T-helper 1 cell (primary cell): ENCODE measurements at places on chromosomes 13 and 19.

DNA sequence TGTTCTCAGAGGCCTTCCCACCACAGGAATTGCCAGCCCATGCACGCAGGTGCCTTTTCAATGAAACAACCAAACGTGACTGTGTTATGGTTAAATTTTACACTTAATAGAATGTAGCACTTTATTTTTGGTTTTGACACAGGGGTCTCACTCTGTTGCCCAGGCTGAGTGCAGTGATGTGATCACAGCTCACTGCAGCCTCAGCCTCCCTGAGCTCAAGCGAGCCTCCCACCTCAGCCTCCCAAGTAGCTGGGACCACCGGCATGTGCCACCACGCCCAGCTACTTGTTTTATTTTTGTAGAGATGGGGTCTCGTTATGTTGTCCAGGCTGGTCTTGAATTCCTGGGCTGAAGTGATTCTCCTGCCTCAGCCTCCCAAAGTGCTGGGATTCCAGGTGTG is 7.2 kb downstream of the ATP8B3 start:
- DNase-seq: no peak

- DNase-seq: no peak
Observed at GRCh38 chr13:41137241-41137640, 4.6 kb upstream of the KBTBD6 start.

- no peak for DNase-seq
Observed at GRCh38 chr13:59445812-59446211, 717.9 kb downstream of the DIAPH3 start.

DNA sequence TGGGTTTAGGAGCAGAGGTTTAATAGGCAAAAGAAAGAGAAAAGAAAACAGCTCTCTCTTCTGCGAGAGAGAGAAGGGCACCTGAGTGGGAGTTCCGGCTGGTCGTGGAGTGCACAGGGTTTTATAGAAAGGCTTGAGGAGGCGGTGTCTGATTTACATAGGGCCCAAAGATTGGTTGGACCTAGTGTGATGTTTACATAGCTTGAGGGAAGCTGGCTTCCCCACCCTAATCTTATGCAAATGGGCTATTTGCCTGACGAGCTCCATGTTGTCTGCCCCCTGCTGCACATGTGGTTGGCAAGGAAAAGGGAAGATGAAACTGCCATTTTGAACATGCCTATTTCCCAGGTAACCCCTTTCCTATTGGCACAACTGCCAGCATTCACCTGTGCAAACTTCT is 21.5 kb upstream of the MEDAG start:
- DNase-seq: no peak
